ENCODE measurements at places on chromosomes 7 and 10.
A peak's percentile ranks its signal among the peaks of the same experiment; 100 is the strongest.

GRCh38 chr7:140022582-140023211 lies 40.1 kb downstream of the PARP12 start:
- no peak for DNase-seq

GRCh38 chr10:8504499-8504898 lies 450.0 kb downstream of the GATA3 start:
- no peak for DNase-seq

DNA sequence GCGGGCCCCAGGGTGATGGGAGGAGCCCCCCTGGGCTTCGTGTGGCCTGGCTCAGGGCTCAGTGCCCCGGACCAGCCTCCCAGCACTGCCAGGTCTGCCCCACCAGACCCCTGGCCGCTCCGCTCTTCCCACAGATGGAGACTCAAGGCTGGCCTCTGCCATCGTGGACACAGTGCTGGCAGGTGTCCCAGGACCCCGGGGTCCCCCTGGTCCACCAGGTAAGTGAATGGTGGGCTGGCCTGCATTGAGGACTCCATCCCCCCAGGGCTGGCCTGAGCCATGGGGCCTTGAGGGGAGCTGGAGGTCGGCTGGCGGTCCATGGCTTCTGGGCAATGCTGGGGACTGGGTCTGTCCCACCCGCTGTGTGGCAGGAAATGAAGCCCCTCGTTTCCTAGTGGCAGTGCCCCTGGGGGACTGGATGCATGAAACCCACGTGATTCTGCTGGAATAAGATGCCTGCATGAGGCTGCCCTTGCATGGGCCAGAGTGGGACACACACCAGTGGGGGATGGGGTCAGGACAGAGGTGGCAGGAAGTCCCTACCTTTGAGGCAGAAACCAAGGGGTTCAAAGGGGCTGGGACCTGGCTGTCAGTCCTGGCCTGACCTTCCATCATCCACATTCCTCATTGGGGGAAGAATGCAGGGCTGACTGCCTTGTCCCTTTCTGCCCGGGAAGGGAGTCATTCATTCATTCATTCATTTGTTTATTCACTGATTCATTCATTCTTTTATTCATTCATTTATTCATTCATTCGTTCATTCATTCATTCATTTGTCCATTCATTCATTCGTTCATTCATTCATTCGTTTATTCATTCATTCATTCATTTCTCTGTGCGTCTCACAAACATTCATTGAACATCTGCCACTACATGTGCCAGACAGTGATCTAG lies 81.8 kb downstream of the MYL10 start:
- DNase-seq: no peak

DNA sequence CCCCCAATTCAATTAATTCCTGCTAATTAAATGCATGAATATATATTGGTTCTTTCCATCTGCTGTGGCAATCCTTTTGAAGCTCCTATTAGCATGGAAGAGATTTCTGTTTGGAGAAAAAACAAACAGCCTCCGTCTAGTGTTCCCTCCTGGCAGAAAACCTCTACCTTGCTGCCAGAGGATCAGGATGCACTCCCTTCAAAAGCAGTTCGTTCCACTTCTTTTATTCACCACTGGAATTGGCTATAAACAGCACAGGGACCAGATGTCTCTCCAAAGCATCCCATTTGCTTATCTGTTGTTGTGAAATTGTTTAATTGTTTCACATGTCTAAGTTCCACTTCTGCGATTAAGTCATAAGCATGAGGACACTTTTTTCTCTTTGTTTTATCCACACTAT lies 77.8 kb upstream of the PTN start:
- no peak for DNase-seq

DNA sequence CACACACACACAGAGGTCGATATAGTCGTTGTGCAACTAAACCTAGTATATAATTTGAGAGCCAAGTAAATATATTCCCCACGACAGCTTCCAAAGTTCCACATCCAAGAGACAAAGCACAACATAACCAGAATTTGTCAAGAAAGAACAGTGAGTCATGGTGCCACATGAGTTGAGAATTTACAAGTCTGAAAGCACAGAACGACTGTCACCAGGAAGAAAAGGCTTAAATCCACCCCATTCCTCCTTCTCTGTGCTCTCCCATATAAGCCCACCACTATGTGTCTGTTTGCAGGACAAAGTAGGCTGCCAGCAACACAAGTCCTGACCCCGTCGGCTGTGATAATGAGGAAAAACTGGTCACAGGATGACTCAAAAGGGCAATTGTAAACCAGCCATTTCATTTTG lies 32.8 kb downstream of the GSAP start:
- no peak for DNase-seq

- DNase-seq: no peak
These were observed 112.8 kb upstream of the STK17A start for GRCh38 chr7:43470110-43470509.

DNA sequence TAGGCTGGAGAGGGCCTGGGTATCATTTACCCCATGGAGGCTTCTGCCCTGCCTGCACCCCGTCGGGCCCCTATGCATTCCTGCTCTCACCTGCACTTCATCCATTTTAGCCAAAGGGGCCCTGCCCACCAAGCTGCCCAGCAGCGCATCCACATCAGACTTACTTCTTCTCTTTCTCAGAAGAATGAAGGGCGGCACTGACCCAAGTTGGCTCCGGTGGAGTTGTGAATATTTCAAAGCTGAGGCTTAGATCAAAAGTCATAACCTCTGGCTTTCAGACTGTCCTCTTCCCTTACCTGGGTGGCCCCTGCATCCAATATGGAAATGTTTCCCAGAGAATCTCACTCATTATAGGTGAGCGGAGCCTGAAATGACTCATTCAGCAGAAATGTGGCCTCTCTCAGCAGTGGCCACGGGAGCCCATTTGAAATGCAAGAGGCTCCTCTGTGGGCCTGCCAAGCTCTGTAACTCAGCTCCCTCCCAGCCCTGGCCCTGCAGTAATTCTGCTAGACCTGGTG lies 117.6 kb upstream of the TCF7L2 start:
- DNase-seq: no peak

DNA sequence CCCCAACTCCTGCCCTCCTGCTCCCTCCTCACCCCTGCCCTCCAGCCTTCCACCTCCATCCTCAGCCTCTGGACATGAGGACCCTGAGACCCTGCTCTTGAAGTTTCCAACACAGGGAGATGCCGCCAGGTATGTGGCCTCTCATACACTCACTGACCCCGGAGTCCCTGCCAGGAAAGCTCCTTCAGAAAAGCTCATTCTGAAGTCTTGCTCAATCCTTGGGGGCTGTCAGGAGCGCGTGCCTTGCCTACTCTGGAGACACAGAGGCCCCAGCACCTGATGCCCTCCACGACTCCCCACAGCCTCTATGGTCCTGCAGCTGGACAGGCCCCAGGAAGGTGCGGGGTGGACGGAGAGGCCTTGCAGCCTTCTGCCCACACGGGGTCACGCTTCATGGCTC lies 11.0 kb downstream of the NUDT1 start:
- no peak for DNase-seq

- no peak for DNase-seq
These were observed 63.6 kb downstream of the MACC1 start for GRCh38 chr7:20153567-20153966.

DNA sequence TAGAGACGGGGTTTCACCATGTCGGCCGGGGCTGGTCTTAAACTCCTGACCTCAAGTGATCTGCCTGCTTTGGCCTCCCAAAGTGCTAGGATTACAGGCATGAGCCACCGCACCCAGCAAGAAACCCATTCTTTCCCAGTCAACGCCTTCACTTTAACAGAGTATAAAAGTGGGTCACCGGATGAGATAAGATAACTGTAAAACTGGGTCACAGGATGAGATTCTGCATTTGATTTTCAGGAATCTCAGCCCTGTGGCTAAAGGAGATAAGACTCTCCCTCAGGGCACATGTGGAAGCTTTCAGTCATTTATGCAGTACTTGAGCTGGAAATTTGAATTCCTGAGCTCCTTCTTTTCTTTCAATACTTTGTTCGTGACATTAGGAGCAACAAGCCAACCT lies 70.8 kb downstream of the LRRC17 start:
- no peak for DNase-seq

DNA sequence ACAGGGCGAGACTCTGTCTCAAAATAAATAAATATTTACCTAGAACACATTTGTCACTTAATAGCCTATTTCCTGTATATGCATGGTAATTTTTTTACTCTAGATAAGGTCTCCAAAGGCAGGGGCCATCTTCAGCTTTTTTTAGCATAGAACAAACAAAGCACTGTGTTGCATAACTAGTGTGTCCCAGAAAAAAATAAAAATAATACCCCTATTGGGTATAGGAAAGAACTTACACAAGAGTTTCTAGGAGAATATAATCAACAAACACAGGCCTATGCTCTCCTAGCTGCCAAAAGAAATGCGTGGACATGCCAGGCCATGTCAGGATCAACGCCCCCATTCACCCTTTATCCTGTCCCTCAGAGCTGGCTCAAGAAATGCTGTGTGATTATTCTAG lies 103.6 kb downstream of the PARD3 start:
- DNase-seq: no peak

DNA sequence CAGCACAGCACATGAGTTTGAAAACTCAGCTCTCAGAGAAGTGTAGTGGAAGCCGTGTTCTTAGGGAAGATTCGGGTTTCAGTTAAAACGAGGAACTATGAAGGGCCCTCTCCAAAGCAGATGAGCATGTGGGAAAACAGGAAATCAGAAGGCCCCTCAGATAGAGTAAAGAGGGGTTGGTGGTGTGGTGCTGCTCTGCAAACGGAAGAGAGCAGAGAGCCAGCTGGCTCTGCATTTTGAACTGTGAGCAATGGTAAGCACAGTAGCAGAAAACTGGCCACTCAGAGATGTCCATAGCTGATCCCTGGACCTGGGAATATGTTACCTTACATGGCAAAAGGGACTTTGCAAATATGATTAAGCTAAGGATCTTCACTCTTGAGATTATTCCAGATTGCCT lies 27.9 kb upstream of the CUL1 start:
- DNase-seq: no peak

DNA sequence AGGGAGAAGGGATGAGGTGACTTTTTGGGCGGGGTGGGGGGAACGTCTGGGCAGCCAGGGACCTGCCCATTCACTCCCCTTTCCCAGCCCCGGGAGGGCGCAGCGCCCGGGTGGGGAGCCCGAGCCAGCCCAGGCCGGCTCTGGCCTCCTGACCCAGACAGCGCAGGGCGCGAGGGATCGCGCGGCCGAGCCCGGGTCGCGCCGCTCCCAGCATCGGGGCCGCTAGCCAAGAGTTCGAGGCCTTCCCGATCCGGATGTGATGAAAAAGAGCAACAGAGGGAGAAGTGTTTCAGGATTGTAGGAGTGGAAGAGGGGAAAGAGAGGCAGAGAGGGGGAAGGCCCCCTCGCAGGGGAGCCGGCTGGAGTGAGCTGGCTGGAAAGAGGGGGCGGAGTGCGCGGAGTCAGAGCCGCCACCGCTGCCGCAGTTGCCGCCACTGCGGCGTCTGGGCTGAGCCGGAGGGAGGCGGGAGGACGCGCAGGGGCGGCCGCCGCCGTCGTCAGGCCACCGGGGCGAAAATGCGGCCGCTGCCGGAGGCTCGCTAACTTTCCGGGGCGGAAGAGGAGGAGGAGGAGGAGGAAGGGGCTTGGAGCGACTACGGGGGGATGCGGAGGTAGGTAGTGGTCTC lies at the start of gene MDFIC:
TSS of gene MDFIC (plus strand) at position 69 of the 626 bp plus-strand sequence. CDS start 940 bp downstream, outside the sequence.
- DNase-seq: peak; percentile 57

- DNase-seq: no peak
These were observed 193.2 kb upstream of the HABP2 start for GRCh38 chr10:113359655-113360054.

GRCh38 chr10:5906651-5907050 lies 16.6 kb downstream of the FBH1 start:
- DNase-seq: no peak

- no peak for DNase-seq
These were observed 45.4 kb upstream of the GRB10 start for GRCh38 chr7:50828116-50828515.

DNA sequence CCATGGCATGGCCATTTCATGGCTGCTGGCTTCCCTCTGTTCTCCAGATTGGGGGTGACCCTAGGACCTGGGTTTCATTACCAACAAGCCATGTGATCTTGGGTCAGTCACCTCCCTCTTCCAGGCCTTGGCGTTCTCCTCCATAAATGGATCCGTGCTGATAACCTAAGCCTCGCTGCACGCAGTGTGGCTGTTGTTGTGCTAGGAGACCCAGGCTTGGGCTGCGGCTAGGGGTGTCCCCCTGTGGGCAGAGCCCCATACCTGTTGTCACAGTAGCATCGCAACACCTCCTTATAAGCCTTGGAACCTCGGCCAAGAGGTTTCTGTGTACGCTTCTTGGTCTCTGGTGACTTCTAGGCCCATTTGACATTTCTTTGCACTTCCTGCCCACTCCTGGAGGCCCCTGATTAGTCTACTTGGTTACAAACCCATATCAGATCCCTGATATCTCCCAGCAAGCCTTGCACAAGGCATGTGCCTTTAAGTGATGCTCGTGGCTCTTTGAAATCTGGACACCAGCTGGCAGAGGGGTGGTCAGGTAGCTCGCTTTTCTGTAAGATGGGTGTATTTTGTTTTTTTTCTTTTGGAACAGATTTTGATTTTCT lies 23.6 kb downstream of the ZMIZ1 start:
- no peak for DNase-seq

- no peak for DNase-seq
These were observed 146.5 kb downstream of the SFMBT2 start for GRCh38 chr10:7264313-7264756.

GRCh38 chr10:92691591-92692079 lies 1.9 kb downstream of the HHEX start:
- peak; percentile 67 for DNase-seq

DNA sequence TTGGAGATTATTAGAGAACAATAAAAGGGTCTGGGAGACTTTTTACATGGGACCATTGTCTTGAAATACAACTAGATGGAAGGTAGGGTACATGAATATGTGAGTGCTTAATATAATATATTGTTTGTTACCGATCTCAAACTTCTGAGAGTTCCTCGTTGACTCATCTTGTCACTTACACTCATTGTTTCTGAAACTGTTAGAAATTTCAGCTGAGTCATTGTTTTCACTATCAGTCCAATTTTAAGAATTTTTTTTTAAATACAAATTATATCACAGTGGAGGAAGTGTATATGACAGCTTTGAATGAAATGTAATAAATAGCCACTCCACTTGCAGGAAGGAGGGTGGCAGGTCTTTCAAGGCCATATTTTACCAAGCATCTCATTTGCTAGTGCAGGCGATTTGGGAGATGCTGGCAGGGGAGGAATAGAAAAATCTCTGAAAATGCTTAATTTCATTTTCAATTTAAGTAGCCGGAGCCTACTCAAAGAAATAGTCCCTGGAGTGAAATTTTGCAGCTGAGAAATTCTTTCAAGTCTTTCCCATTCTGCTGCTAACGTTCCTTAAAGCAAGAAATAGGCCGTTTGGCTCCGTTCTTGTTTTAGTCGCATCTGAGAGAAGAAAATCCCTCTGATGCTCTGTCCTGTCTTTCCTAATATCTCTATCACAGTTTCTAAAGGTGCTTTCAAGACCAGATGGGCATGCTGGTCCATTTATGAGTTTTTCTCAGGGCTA lies 1404.2 kb upstream of the CELF2 start:
- DNase-seq: no peak

GRCh38 chr7:5063698-5064097 lies 18.0 kb downstream of the RBAK start:
- no peak for DNase-seq

- no peak for DNase-seq
These were observed 13.8 kb downstream of the LRRN3 start for GRCh38 chr7:111104710-111105109.

- no peak for DNase-seq
These were observed 236.8 kb upstream of the LRRN3 start for GRCh38 chr7:110854166-110854565.

- DNase-seq: no peak
These were observed 269.1 kb downstream of the GATA3 start for GRCh38 chr10:8323428-8324054.

- no peak for DNase-seq
These were observed 741.4 kb upstream of the POT1 start for GRCh38 chr7:125670926-125671572.

All from endothelial cell (in vitro differentiated cells).